Activated CD8-positive, alpha-beta memory T cell treated with anti-CD3 and anti-CD28 coated beads, Interleukin-2, amount 10 ng/mL, durations not matched to agents 7 days and 5 days (primary cell): ENCODE measurements at places on chromosomes 11 and 22. TPM values are rescaled to one million over a fixed set of nuclear protein-coding genes. Genes with fewer than 3 reads are reported as not detected.

DNA sequence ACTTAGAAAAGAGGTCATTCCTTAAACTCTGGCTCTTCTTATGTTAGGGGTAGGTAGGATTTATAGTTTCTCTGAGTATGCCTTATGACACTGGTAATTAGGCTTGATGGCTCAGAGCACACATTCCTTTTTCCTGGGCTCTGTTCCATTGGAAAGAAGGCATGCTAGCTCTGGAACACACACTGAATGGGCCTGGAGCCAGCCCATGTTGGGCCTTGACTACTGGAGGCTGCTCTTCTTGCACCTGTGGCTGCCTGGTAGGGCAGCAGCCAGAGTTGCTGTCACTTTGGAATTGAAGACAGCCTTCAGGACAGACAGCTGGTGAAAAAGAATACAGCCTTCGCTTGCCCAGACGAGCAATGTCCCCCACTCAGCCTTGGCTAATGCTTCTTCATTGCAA is 18.2 kb downstream of the MCAM start:
- DNase-seq = no peak
- H3K4me3 ChIP-seq = no peak overlapping the region
- no peaks in the 10 kb centered on the region for H3K4me1 ChIP-seq
- peaks cover 40% of the 10 kb centered on the region for H3K36me3 ChIP-seq

GRCh38 chr22:28051091-28051786 is 132.2 kb upstream of the PITPNB start:
- H3K4me1 ChIP-seq = no peaks in the 10 kb centered on the region
- peaks cover 13% of the 10 kb centered on the region for H3K27me3 ChIP-seq
- DNase-seq = no peak
- H3K27ac ChIP-seq = no peak overlapping the region
- no peaks in the 10 kb centered on the region for H3K36me3 ChIP-seq

Gene KIF18A
- total RNA-seq = 26.6 TPM

- no peak overlapping the region for H3K4me3 ChIP-seq
- H3K4me1 ChIP-seq = no peaks in the 10 kb centered on the region
- no peak for DNase-seq
- H3K27ac ChIP-seq = no peak overlapping the region
Measured at GRCh38 chr11:25775603-25776002, 556.3 kb upstream of the ANO3 start.

- H3K36me3 ChIP-seq = no peaks in the 10 kb centered on the region
- H3K27ac ChIP-seq = no peak overlapping the region
- H3K4me3 ChIP-seq = no peak overlapping the region
Measured at GRCh38 chr11:79189055-79189454, 251.8 kb downstream of the TENM4 start.

DNA sequence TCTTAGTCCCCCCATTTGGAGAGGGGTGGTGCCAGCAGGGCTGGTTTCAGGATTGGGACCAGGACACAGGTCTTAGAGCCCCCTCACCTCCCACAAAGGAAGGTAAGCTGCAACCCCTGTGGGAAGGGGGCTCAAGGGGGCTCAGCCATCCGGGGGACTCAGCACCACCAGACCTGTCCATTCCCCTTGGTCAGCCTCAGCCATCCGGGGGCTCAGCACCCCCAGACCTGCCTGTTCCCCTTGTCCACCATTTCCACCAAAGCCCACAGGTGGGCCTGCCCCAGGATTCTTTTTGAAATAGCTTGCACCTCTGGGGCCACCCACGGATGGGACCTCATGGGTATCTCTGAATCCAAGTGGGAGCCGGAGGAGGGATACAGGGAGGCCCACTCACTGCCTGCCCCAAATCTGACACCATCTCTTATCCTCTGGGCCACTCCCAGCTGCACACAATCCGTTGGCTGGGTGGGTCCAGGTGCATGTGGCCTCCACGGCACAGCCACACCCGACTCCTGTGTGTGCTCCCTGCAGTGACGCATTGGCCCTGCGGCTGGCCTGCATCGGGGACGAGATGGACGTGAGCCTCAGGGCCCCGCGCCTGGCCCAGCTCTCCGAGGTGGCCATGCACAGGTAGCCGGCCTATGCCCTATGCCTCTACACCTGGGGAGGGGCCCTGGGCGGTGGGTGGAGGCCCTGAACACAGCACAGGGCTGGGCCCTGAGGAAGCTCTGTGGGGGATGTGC is 15.9 kb downstream of the MCAT start:
- H3K4me1 ChIP-seq = peaks cover 3% of the 10 kb centered on the region
- no peaks in the 10 kb centered on the region for H3K27me3 ChIP-seq
- H3K27ac ChIP-seq = no peak overlapping the region
- no peaks in the 10 kb centered on the region for H3K36me3 ChIP-seq
- DNase-seq = no peak

GRCh38 chr11:126159719-126160344 is 51.6 kb downstream of the RPUSD4 start:
- DNase-seq = no peak
- peaks cover 9% of the 10 kb centered on the region for H3K4me1 ChIP-seq
- H3K27ac ChIP-seq = no peak overlapping the region
- H3K4me3 ChIP-seq = no peak overlapping the region

- H3K27me3 ChIP-seq = no peaks in the 10 kb centered on the region
- peaks cover 33% of the 10 kb centered on the region for H3K36me3 ChIP-seq
- H3K27ac ChIP-seq = no peak overlapping the region
- peaks cover 22% of the 10 kb centered on the region for H3K4me1 ChIP-seq
- no peak for DNase-seq
Measured at GRCh38 chr11:48066881-48067800, 86.8 kb downstream of the PTPRJ start.

DNA sequence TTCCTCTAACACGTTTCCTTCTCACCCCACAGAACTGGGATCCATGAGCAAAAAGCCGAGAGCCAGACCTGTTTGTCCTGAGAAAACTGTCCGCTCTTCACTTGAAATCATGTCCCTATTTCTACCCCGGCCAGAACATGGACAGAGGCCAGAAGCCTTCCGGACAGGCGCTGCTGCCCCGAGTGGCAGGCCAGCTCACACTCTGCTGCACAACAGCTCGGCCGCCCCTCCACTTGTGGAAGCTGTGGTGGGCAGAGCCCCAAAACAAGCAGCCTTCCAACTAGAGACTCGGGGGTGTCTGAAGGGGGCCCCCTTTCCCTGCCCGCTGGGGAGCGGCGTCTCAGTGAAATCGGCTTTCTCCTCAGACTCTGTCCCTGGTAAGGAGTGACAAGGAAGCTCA is 24.0 kb downstream of the CD5 start:
- peaks cover 31% of the 10 kb centered on the region for H3K4me1 ChIP-seq
- no peak overlapping the region for H3K27ac ChIP-seq
- H3K27me3 ChIP-seq = no peaks in the 10 kb centered on the region
- peaks cover 43% of the 10 kb centered on the region for H3K36me3 ChIP-seq
- H3K4me3 ChIP-seq = no peak overlapping the region

Gene PRODH
- total RNA-seq = not detected

DNA sequence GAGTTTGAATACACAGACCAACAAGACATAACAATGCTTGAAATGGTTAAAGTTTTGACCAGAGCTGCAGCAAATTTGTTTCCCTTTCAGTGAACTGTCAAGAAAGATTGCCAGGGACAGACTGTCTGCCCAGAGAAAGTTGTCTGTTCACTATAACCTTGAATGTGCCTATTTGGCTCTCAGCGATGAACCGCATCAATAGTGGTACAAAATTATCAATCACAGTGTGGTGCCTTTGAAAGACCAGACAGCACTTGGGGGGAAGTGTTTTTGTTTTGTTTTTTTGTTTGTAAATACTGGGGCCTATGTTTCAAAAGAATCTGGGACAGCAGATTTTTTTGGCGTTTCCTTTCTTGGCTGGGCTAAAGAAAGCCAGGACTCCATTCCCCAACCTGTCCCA is 123.1 kb downstream of the CD44 start:
- H3K4me1 ChIP-seq = peaks cover 6% of the 10 kb centered on the region
- no peak overlapping the region for H3K27ac ChIP-seq
- DNase-seq = no peak
- H3K27me3 ChIP-seq = peaks cover 45% of the 10 kb centered on the region
- H3K36me3 ChIP-seq = peaks cover 1% of the 10 kb centered on the region

DNA sequence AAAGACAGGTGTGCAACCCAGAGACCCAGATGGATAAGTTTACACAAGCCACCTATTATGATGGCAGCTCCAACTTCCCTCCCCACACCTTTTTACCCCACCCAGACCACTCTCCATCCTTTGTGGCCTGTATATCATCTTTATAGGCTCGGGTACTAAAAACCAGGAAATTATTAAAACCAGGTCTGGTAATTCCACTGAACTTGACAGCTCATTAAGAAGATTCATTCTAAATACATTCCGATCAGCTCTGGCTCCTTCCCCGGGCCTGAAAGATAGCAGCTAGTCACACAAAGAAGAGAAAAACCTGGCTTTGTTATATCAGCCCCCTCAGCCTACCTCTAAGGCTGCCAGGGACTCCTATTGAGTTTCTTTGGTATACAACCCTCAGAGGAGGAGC is 67.9 kb upstream of the API5 start:
- no peak overlapping the region for H3K27ac ChIP-seq
- peaks cover 7% of the 10 kb centered on the region for H3K27me3 ChIP-seq
- H3K4me1 ChIP-seq = no peaks in the 10 kb centered on the region
- H3K36me3 ChIP-seq = no peaks in the 10 kb centered on the region
- no peak overlapping the region for H3K4me3 ChIP-seq

DNA sequence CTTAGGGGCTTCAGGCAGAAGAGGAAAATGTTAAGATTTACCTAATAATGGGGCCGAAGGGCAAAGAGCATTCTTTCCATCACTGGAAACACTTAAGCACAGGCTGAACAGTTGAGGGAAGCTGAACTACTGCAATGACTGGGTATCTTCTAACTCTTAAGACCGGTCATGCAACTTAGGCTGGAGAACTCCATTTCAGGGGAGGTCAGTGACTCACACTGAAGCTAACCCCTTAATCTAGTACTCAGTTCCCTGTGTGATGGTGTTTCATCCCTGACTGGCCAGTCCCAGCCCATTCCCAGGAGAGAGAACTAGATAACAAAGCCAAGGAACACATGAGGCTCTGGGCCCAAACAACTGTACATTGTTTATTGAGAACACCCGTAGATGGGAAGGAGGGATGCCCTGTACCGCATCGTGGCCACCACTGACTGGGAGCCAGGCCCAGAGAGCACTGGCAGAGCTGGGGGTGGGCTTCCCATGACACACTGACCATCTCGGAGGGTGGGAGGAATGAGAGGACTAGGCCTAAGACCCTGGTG is 10.5 kb downstream of the RPL27A start:
- DNase-seq = no peak
- peaks cover 36% of the 10 kb centered on the region for H3K4me1 ChIP-seq
- no peak overlapping the region for H3K4me3 ChIP-seq
- no peaks in the 10 kb centered on the region for H3K27me3 ChIP-seq

- H3K27ac ChIP-seq = no peak overlapping the region
- H3K4me3 ChIP-seq = no peak overlapping the region
- peaks cover 2% of the 10 kb centered on the region for H3K36me3 ChIP-seq
- DNase-seq = no peak
- H3K4me1 ChIP-seq = peaks cover 3% of the 10 kb centered on the region
- H3K27me3 ChIP-seq = peaks cover 3% of the 10 kb centered on the region
Measured at GRCh38 chr11:110479108-110480101, 49.7 kb downstream of the FDX1 start.

Gene RASD2
- 0.09 TPM for total RNA-seq

Gene HBB
- not detected for total RNA-seq

Gene ANO5
- total RNA-seq = 0.16 TPM

Gene SMC1B
- total RNA-seq = 0.68 TPM

DNA sequence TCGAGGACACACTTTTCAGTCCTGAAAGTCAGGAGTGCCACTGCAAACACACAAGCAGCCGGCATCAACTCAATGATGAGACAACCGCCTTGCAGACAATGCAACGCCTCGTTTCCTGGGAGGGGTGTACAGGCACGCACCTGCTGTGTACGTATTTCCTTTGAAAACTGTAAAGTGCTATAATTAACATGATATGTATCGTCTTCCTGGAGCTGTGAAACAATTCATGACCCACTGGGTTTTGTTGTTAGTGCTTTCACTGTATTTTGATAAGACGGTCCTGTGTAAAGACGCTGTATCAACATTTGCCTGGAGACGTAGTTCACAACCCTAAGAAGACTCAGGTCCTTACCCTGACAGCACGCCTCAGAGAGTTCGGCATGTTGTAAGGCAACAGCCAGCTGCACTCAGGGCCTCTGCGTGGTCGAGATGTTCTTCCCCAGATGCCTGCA is 105.7 kb upstream of the ANO1 start:
- peaks cover 3% of the 10 kb centered on the region for H3K4me1 ChIP-seq
- no peaks in the 10 kb centered on the region for H3K27me3 ChIP-seq

Gene RAB3IL1
- total RNA-seq = not detected

Gene CCDC87
- 0.12 TPM for total RNA-seq

Gene CAVIN3
- 18.7 TPM for total RNA-seq

- H3K4me3 ChIP-seq = no peak overlapping the region
- DNase-seq = no peak
- H3K36me3 ChIP-seq = no peaks in the 10 kb centered on the region
Measured at GRCh38 chr11:69180226-69180625, 24.5 kb downstream of the SMIM38 start.

Gene SYT8
- total RNA-seq = not detected

DNA sequence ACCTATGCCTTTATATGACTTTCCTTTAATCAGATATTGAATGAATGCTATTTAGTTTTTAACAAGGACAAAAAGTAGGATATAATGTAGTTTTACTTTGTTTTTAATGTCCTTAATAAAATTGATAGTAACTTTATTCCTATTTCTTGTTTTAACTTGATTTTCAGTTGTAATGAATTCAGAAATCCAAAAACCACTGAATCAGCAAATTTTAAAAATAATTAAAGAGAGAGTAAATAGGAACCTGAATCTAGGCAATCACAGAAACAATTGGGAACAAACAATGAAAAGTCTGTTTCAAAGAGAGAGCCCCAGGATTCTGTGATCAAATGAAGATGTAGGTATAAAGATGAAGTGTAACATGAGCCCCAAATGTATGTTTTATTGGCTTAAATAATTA is 556.0 kb downstream of the LUZP2 start:
- H3K4me1 ChIP-seq = no peaks in the 10 kb centered on the region
- H3K27me3 ChIP-seq = no peaks in the 10 kb centered on the region
- H3K36me3 ChIP-seq = no peaks in the 10 kb centered on the region
- no peak overlapping the region for H3K4me3 ChIP-seq
- no peak for DNase-seq

Gene APOL4
- 17.0 TPM for total RNA-seq

- no peaks in the 10 kb centered on the region for H3K27me3 ChIP-seq
- DNase-seq = no peak
- H3K4me3 ChIP-seq = peak overlapping the region; percentile 80
- H3K27ac ChIP-seq = peak overlapping the region; percentile 98
- H3K36me3 ChIP-seq = peaks cover 33% of the 10 kb centered on the region
Measured at GRCh38 chr22:41469218-41469851, 418 bp downstream of the ACO2 start.

Gene RTL10
- 15.9 TPM for total RNA-seq
